Activated naive CD4-positive, alpha-beta T cell treated with anti-CD3 and anti-CD28 coated beads, Interleukin-2, amount 10 ng/mL, durations not matched to agents 5 hours and 36 hours (primary cell): ENCODE measurements at places on chromosomes 4 and X. TPM values are rescaled to one million over a fixed set of nuclear protein-coding genes. Genes with fewer than 3 reads are reported as not detected.

HERC5 gene
- 12.7 TPM for total RNA-seq

USP17L15 gene
- not detected for total RNA-seq

ZRSR2 gene
- total RNA-seq: 17.8 TPM

PDZD11 gene
- 33.3 TPM for total RNA-seq

ZMAT1 gene
- 6.0 TPM for total RNA-seq

ARAF gene
- 71.6 TPM for total RNA-seq

KIAA1210 gene
- not detected for total RNA-seq

MORF4L2 gene
- 108 TPM for total RNA-seq

VCX3A gene
- total RNA-seq: not detected

TFE3 gene
- total RNA-seq: 26.5 TPM

IGSF1 gene
- total RNA-seq: not detected

PCSK1N gene
- total RNA-seq: 0.38 TPM

PAGE1 gene
- not detected for total RNA-seq

TMEM150C gene
- not detected for total RNA-seq

CLCN4 gene
- not detected for total RNA-seq

PSAPL1 gene
- total RNA-seq: not detected

COL4A6 gene
- not detected for total RNA-seq

DIAPH2 gene
- 13.7 TPM for total RNA-seq

UGT2B28 gene
- not detected for total RNA-seq

SHROOM4 gene
- not detected for total RNA-seq

BMX gene
- total RNA-seq: not detected

TSPAN6 gene
- total RNA-seq: not detected

PNMA5 gene
- total RNA-seq: 0.12 TPM

CLDN24 gene
- total RNA-seq: not detected

MAGED4 gene
- 0.28 TPM for total RNA-seq

MAB21L2 gene
- total RNA-seq: not detected

MAGEA2 gene
- total RNA-seq: not detected

RHOXF1 gene
- total RNA-seq: 0.55 TPM

TRMT10A gene
- 7.4 TPM for total RNA-seq
